Natural killer cell (primary cell): ENCODE measurements at places on chromosomes 16 and 17. TPM values are rescaled to one million over a fixed set of nuclear protein-coding genes. Genes with fewer than 3 reads are reported as not detected.

GRCh38 chr17:41692722-41693521 lies 4.2 kb downstream of the EIF1 start:
- no peak overlapping the region for H3K4me3 ChIP-seq
- peaks cover 21% of the 10 kb centered on the region for H3K4me1 ChIP-seq
- H3K36me3 ChIP-seq, result peaks cover 55% of the 10 kb centered on the region

GRCh38 chr16:67208154-67208896 lies 9.4 kb downstream of the ELMO3 start:
- H3K4me1 ChIP-seq, result no peaks in the 10 kb centered on the region
- H3K4me3 ChIP-seq, result no peak overlapping the region
- no peaks in the 10 kb centered on the region for H3K27me3 ChIP-seq
- H3K36me3 ChIP-seq, result peaks cover 5% of the 10 kb centered on the region
- H3K27ac ChIP-seq, result no peak overlapping the region

GRCh38 chr16:58497935-58498334 lies 2.0 kb upstream of the NDRG4 start:
- H3K4me1 ChIP-seq, result peaks cover 25% of the 10 kb centered on the region
- H3K36me3 ChIP-seq, result no peaks in the 10 kb centered on the region
- H3K27ac ChIP-seq, result no peak overlapping the region
- H3K27me3 ChIP-seq, result peaks cover 6% of the 10 kb centered on the region
- no peak overlapping the region for H3K4me3 ChIP-seq

DNA sequence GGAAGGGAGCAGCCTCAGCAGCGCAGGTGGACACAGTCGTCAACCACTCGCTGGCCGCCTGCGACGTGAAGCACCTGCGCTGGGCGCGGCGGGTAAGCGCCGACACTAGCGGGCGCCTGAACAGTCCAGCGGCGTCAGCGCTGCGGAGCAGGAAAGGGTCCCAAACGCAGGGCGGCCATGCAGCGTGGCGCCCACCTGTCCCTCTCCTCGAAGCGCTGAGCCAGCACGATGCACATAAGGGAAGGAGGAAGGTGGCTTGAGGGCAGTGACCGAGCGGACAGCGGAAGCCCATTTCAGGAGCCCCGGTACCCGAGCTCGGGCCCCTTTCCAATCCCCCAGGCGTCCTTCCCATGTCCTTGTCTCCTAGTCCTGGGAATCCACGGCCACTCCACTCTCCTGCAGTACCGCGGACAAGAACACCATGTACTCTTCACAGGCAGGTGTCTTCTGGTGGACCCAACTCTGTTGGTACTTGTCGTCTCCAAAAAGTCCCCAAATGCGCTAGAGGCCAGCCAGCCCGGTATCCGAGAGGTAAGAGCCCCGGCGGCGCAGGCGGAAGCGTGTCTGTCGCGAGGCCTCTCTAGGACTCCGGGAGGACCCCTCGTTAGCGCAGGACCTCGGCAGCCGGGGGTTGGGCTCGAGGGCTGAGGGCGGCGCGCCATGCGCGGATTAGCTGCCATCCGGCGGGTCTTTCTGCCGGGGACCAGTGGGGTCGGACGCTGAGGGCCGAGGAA lies 14.4 kb downstream of the ZNF232 start:
- H3K27me3 ChIP-seq, result peaks cover 7% of the 10 kb centered on the region
- H3K4me1 ChIP-seq, result peaks cover 9% of the 10 kb centered on the region
- H3K36me3 ChIP-seq, result no peaks in the 10 kb centered on the region

DNA sequence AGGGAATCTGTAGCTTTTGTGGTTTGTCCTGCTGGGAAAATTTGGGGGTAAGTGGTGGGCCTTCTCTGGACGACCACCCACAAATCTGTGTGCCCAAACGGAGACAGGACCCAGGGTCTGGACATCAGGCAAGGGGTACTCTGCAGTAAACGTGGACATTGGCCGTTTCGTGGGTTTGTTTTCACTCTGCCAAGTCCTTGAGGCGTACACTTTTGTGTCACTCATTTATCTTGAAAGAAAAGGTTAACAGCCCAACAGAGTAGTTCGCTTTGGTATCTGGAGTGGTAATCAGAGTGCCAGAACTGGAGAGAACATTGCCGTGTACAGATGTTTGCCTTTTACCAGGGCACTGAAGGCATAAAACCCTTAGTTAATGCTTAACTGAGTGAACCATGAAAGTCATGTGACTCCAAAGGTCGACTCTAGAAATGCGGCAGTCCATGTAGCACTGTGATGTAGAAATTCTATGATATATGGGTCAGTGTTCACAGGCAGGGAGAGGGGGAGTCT lies 15.4 kb downstream of the NAA60 start:
- no peak for DNase-seq
- H3K4me3 ChIP-seq, result peak overlapping the region; percentile 49
- peak overlapping the region; percentile 64 for H3K27ac ChIP-seq
- H3K4me1 ChIP-seq, result peaks cover 40% of the 10 kb centered on the region

DNA sequence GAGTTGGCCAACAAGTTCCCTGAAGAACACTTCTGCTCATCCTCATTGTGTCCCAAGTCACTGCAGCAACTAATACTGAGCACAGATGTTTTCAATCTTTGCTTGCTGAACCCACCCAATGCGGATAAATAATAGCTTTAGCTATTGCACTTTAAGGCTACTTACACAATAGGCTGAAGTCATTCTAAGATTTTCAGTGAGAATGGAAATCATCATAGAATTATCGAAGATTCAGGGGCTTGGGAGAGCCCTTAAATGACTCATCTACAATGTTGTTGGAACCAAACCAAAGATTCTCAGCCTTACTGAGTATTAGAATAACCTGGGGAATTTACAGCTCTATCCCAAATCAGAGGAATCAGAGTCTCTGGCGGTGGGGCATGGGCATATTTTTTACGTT lies 51.2 kb downstream of the SYCE1L start:
- H3K4me1 ChIP-seq, result no peaks in the 10 kb centered on the region
- DNase-seq, result no peak
- no peak overlapping the region for H3K4me3 ChIP-seq
- H3K27me3 ChIP-seq, result no peaks in the 10 kb centered on the region
- H3K27ac ChIP-seq, result no peak overlapping the region

- H3K4me3 ChIP-seq, result no peak overlapping the region
- peaks cover 34% of the 10 kb centered on the region for H3K36me3 ChIP-seq
- no peaks in the 10 kb centered on the region for H3K4me1 ChIP-seq
Measured at GRCh38 chr17:48148029-48148770, 40.6 kb downstream of the SNX11 start.

- no peak overlapping the region for H3K4me3 ChIP-seq
- H3K36me3 ChIP-seq, result no peaks in the 10 kb centered on the region
- no peaks in the 10 kb centered on the region for H3K27me3 ChIP-seq
- H3K27ac ChIP-seq, result no peak overlapping the region
- H3K4me1 ChIP-seq, result no peaks in the 10 kb centered on the region
Measured at GRCh38 chr17:73609758-73610157, 34.5 kb downstream of the SDK2 start.

- no peak overlapping the region for H3K4me3 ChIP-seq
- no peaks in the 10 kb centered on the region for H3K36me3 ChIP-seq
- no peak for DNase-seq
- H3K27ac ChIP-seq, result no peak overlapping the region
- H3K27me3 ChIP-seq, result no peaks in the 10 kb centered on the region
Measured at GRCh38 chr16:17641990-17642389, 171.2 kb upstream of the XYLT1 start.

GRCh38 chr17:917391-917811 lies 62.2 kb downstream of the NXN start:
- no peaks in the 10 kb centered on the region for H3K36me3 ChIP-seq
- no peaks in the 10 kb centered on the region for H3K4me1 ChIP-seq
- H3K4me3 ChIP-seq, result no peak overlapping the region
- DNase-seq, result no peak
- no peaks in the 10 kb centered on the region for H3K27me3 ChIP-seq
- H3K27ac ChIP-seq, result no peak overlapping the region

Gene RUSF1
- 51.9 TPM for total RNA-seq

Gene DNASE1L2
- total RNA-seq, result 1.4 TPM

Gene ZNF205
- total RNA-seq, result not detected
